ENCODE measurements at places on chromosomes 5 and 9.

- no peak for DNase-seq
These were observed 5.1 kb upstream of the ANXA2R start for GRCh38 chr5:43045236-43045635.

GRCh38 chr9:1047591-1048230, 2.4 kb upstream of the DMRT2 start:
- no peak for DNase-seq

DNA sequence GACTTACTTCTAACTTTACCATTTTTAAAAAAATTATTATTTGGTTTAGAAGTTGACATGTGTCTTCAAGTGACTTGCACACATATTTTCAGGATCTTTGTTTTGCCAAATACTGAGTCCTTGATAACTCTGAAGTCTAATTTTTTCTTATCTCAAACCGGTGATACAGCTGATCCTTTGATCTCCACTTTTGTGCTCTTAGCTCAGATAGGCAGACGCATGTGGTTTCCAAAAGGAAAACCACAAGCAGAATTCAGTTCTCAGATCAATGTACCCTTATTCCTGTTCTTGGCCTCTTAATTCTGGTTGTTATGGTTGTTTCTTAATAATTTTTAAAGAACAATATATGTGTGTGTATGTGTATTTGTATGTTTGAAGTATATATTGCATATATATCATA, 238.3 kb upstream of the EDIL3 start:
- no peak for DNase-seq

DNA sequence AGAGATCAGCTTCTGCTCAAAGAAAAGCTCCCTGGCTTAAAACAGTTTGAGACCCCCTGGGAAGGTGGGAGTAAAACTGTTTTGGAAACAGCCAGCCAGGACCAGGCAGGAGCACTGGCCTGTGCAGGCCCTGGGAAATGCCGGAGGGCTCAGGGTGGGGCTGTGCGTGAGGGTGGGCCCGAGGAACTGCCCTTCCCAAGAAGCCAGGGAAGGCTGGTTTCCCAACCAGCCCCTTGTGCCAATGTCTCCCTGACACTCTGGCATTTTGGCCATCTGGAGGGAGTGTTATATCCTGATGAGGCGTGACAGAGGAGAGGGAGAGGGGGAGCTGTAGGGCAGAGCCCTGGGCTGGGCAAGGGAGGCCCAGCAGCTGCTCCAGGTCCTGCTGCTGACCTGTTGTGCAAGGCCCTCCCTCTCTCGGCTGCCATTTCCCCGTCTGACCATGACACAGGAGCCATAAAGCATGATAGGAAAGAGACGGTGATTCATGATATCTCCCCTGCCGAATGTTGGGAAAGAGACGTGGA, 16.1 kb downstream of the OLFML2A start:
- no peak for DNase-seq

DNA sequence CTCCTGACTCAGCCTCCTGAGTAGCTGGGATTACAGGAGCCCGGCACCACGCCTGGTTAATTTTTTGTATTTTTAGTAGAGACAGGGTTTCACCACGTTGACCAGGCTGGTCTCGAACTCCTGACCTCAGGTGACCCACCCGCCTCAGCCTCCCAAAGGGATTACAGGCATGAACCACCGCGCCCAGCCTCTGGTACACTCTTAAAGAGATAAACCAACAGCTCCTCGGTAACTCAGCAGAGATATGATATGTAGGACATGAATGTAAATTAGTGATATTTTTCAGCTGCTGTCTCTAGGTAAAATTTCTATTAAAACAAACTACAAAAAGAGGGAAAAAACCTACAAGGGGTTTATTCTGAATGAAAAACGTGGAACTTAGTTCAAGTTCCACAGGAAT, 42.8 kb upstream of the HK3 start:
- DNase-seq = no peak

DNA sequence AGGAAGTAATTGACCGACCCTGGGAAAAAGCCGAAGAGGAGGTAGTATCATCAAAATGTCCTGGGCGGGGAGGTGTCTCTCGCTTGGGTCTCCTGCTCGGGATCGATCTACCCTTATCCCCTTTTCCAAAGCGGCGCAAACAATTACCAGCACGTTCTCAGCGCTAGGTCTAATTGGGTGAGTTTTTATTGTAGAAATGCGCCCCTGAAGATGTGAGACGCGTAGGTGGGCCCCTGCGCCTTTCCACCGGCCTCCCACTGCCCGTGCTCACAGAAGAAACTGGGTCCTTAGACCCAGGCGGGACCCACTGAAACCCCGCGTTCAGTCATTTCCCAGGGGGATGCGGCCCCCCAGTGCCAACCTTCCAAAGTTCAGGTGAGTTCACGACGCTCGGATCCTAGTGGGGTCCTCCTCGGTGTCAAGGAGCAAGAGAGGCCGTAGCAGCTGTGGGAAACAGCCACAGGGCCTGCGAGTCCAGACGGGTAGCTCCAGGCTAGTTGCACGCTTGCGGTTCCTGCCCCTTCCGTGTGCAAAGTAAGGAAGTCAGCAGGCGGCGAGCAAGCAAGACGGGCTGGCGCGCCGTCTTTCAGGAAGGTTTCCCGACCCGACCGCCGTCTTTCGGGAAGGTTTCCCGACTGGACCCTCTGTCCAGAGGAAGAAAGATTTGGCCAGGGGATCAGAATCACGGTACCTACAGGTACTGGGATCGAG, 1.5 kb downstream of the SMIM32 start:
- DNase-seq = no peak

DNA sequence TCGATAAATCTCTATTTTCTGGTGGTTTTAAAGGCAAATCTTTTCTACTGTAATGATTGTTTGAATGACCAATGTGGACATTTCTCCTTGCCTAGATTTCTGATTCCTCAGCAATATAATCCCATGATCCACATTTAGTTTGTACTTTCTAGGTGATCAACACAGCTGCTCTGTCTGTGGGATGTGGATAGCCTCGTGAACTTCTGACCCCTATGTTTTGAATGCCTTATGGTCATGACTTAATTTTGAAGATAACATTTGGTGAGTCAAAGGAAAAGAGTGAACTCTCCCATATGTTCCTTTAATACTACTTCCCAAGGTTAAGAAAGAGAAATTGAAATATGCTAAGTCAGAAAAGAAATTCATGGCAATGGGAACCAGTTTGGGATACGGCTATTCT, 147.5 kb downstream of the CAVIN4 start:
- DNase-seq = no peak

DNA sequence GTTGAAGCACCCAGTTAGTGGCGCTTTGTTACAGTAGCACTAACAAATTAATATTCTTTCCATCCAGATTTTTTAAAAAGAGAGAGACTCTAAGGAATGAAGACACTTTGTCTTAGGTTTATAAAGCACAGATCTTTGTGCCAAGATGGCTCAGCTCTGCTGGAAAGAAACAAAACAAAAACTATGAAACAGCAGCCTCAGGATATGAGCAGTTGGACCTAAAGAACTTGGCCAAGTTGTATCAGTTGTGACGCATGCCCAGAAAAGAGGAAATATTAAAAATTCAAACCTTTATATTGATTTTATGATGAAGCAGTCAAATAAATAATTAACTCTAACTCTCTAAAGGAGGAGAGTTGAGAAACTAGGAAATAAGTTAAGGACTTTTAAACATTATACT, 427.2 kb downstream of the SPOCK1 start:
- no peak for DNase-seq

- DNase-seq = no peak
These were observed 718 bp upstream of the TMEM215 start for GRCh38 chr9:32782476-32783167.

DNA sequence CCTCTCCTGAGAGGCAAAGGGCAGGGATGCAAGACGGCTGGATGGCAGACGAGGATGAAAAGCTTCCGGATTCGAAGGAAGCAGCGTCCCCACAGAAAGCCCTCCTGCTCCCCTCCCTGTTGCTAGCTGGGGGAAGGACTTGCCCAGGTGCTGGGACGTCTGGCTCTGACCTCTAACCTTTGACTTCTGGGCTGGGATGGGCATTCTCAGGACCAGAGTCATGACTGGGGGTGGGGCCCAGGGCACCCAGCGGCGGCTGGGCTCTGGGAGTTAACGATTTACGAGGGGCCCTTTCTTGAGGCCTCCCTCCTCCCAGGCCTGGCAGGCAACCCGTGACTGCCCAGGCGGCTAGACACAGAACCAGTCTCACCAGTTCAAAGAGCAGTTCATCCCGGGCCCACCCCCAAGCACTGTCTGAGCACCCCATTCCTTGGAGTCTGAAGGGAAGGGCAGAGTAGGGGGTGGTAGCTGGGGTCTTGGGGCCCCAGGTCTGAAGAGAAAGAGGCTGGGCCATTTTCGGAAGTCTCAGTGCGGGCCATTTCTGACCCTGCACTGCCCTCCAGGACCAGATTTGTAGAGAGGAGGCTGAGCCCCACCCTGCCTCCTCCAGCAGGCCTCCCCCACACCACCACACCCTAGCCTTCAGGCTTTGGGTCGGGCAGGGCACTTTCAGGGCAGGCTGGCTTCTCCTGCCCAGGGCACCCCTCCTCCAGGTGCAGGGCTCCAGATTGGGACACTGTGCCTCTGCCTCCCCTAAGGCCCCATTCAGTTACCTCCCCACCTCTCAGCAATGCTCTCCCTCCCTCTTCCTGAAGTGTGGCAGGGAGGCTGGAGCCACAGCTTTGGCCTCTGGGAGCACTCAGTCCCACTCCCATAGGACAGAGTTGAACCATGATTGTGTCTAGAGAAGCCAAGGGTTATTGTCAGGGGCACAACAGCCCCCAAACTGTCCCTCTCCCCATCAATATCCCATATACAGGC, 5.0 kb upstream of the CXXC5 start:
- no peak for DNase-seq

DNA sequence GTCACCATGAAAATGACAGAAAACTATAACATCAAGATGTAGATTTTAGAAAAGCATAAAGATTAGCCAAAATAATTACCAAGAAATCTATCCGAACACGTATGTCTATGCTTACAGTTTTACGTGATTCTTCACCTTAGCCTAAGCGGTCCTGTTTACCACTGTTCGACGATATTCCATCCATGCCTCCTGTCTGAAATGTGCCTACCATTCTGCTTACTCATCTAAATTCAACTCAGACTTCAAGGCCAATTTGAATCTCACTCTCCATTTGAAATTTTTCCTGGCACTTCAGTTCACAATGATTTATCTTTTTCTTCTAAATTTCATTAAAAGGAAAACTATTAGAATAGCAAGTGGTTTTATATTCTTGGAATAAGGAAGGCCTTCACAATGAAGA, 15.4 kb downstream of the ZDHHC21 start:
- DNase-seq = no peak

- DNase-seq = no peak
These were observed 485.1 kb upstream of the PAPPA start for GRCh38 chr9:115668521-115668920.

DNA sequence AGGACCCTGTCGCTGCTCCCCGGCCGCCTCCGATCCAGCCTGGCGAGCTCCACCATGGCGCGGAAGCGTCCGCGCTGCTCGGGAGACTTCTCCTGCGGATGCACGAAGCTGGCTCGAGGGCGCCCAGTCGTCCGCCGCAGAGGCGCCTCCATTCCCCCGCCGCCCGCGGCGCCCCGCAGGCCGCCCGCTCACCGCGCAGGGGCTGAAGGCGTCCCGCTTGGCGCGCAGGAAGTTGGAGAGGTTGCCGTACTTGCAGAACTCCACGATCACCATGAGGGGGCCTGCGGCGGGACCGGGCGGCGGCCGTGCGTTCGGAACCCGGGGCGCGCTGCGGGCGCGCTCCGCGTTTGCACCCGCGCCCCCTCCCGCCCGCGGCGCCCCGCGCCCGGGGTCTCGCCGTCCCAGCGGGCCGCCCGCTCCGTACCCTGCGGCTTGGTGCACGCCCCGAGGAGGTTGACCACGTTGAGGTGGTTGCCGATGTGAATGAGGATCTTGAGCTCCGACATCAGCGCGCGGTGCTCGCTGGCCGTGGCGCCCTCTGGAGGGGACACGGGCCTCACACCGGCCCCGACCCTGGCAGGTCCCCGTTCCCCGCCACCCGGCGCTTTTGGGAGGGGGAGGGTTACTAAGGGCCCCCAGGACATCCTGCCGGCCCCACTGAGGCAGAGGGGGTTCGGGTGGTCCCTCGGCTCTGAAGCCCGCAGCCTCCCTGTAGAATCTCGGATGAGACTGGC, 27.7 kb upstream of the SCGB3A1 start:
- DNase-seq = no peak

DNA sequence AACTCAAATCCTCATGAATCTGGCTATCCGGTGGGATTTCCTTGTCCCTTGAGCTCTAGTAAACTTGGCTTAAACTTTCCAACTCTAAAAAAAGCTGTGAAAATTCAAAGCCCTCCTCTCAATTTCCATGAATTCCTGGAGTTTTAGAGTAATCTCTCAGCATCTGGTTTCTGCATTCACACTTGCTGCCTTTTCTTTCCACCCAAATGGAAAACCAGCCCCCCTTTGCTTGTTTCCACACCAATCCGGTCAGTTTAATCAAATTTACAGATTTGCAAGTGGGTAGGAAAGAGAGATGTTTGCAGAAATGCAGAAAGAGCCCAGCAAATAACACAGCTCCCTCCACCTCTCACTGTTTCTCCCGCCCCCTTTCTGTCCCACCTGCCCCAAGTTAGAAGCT, 91.1 kb downstream of the ENC1 start:
- no peak for DNase-seq

DNA sequence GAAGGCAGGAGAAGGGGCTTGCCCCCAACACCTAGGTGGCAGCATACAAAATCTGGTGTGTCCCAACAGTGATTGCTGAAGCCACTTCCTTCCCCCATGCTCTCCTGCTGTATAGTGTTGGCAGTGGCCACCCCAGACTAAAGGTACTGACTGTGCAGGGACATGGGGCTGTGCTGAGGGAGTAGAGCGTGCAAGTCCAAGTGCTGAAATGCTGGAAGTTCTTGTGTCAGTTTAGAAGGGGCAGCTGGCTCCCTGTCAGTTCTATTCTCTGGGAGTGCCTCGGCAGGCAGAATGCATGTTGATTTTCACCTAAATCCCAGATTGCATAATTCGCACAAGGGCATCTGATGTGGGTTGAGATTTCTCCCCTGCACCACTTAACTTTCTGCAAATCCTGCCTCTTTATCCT, 68.6 kb downstream of the GDNF start:
- no peak for DNase-seq

GRCh38 chr5:77885519-77885918, 109.4 kb upstream of the TBCA start:
- no peak for DNase-seq

DNA sequence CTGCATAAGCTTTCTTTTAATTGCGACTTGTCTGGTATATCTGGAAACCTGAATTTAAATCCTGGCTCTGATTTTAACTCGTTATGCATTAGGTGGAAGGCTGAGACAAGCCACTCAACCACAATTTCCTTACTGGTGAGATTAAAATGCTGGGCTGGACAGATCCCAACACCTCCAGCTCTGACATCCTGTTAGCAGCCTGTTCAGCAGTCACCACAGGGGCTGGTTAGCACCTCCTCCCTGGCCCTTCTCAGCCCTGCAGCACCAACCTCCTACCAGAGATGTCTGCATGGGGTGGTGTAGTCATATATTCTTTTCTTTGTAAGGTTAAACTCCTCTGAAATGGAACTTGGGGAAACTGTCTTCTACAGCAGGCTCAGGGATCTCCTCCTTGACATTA, 156.5 kb upstream of the NFIL3 start:
- no peak for DNase-seq

GRCh38 chr9:104906441-104907277, 21.3 kb downstream of the ABCA1 start:
- no peak for DNase-seq

GRCh38 chr9:74275872-74276508, 221.1 kb upstream of the RORB start:
- no peak for DNase-seq
